ENCODE measurements at places on chromosomes 12 and 14.

DNA sequence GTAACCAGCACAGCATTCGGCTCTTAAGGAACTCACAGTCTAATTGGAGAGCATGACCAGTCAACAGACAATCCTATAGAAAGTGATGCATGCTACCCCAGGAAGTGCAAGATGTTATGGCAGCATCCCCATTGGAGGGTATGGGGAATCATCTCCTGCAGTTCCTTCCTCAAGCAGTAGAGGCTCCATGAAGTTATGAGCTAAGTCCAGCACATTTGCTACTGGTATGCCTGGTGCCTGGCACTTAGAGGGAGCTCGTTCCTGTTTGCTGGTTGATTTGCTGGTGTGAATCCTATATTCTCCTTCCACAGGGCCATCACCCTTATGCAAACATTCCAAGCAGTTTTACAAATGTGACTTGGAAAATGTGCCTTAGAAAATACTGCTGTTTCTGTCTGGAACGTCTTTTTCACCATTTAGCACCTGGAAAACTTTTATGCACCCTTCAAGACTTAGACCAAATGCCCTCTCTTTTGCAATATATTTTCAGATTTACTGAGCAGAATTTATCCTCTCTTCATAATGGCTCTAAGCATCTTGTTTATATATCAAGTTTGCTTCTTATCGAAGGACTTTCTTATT is 136.1 kb upstream of the WSCD2 start:
- DNase-seq, result no peak

- no peak for DNase-seq
These were observed 891.1 kb downstream of the TMEM121 start for GRCh38 chr14:106417224-106418049.

GRCh38 chr14:94593376-94593748 is 12.1 kb downstream of the SERPINA5 start:
- DNase-seq, result no peak

DNA sequence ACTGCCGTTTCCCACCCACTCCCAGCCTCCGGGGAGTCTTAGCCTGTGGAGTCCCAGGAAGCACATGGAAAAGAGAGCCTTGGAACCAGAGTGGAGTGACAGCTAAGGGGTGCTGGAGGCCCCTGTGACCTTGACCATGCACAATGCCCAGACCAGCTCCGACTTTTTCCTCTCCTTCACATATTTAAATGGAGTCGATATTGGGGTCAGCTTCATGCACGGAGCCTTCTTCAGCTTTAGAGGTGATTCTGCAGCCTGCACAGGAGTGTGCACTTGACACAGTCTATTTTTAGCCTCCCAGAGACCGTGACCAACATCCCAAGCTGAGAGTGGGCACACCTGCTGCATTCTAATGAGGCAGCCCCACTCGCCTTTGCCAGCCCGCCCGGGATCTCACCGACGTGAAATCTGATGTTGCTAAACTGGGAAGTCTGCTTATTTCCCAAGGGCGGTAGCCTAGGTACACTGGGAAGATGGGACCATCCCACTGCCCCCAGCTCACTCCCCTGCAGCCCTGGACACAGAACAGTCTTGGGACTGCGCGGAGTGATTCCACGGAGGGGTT is 47.5 kb downstream of the PRMT8 start:
- no peak for DNase-seq

DNA sequence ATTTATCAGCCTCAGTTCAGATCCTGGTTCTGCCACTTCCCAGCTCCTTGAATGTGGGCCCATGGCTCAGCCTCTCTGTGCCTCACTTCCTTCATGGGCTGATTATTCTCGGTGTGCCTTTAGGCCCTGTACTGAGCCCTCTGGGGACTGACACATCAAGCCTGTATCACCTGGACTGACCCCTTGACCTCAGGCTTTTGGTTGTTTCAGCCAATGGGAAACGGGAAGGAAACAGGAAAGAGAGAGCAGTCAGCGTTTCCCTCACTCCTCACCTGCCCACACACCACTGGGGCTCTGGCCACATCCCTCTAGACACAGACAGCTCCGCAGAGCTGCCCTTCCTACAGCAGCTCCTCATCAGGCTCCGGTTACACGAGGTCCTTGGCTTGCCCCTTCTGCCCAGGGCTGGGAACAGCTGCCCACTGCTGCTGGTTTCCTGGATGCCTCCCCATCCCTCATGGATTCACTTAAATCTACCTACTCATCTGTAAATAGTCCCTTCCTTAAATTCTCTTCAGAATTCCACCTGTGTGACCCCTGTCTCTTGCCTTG is 37.0 kb upstream of the ITPR2 start:
- no peak for DNase-seq

DNA sequence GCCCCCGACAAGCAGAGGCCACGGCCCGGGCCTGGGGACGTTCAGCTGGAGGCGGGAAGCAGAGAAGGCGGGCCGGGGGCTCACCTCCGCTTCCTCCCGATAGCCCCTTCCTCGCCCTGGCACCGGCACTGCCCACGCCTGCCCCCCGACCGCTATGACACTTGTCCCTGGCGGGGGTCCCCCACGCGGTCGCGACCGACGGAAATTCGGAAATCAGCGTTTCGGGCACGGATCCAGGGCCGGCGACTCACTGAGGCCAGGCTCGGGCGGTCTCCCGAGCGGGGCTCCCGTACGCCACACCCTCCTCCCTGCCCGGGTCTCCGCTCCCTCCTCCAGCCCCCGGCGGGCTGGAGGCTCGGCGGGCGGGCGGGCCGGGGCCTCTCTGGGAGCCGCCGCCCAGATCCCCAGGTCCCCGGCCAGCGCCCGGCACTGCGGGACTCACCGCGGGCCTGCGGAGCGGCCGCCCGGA is 581 bp downstream of the PITPNM2 start:
- no peak for DNase-seq

DNA sequence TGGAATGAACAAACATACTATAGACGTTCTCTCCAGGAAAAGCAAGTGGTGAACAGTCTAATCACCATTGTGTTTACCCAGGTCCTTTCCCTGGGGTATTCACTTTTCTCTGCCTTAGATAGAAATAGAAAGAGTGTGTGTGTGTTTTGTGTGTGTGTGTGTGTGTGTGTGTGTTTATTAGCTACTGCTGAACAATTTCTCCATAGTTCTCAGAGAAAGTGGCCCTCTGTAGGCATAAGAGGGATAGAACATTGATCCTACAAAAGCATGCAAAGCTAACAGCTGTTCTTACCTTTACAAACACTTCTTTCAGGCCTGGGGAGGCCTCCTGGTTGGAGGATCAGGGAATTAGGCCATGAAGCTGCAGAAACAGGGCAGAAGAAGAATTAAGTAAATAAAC is 665.7 kb upstream of the TBX3 start:
- DNase-seq, result no peak

DNA sequence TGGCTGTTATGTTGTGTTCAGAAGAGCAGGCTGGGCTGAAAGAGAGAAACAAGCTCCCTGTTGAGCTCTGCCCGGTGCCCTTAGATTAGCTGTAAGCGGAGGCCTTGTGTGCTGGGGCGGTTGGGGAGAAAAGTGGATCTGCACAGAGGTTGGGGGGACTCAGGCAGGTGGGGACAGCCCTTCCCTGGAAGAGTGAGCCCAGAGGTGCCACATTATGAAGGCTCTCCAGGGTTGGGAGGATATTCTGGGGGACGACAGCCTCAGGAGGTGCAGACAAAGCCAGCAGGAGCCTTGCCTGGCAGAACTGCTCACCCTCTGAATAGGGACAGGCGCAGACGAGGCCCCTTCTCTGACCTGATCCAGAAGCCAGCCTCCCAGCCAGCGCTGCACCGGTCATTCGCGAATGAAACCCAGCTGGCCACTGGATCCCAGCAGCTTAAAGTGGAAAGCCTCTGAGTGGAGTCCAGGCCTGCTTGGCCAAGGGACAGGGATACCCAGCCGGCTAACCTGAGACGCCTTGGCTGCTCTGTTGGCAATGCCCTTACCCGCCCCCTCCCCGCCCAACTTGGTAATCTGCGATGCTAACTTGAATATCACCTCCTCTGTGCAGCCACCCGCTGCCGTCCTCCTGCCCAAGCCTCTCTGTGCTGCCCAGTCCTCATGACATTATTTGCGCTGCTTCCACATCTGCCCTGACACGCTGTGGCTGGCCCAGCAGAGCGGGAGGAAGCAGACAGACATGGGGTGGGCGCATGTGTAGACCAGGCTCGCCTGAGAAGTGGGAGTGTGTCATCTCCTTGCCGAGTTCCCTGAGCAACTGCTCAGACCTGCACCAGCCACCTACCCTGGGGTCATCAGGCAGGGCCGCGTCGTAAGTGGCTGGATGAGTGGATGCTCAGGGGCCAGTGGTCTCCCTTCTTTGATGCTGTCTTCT is 5.6 kb downstream of the HIP1R start:
- DNase-seq, result no peak

DNA sequence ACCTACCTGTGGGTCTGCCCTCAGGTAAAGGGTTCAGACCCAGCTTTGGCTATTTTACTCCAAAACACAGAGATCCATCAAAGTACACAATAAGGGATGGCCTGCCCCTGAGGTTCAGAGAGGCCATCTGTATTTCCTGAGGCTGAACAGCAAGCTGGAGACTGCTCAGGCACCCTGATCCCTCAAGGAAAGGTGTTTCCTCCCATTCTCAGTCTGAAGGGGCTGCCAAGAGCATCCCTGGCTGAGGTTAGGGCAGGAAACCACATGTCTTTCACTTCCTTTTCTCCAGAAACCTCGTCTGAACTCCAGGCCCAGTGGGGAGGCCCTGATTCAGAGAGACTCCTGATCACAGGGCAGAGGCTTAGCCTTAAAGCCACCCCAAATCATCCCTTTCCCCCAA is 1.5 kb downstream of the RILPL1 start:
- DNase-seq, result no peak

- no peak for DNase-seq
These were observed 27.8 kb downstream of the HIP1R start for GRCh38 chr12:122862872-122863701.

DNA sequence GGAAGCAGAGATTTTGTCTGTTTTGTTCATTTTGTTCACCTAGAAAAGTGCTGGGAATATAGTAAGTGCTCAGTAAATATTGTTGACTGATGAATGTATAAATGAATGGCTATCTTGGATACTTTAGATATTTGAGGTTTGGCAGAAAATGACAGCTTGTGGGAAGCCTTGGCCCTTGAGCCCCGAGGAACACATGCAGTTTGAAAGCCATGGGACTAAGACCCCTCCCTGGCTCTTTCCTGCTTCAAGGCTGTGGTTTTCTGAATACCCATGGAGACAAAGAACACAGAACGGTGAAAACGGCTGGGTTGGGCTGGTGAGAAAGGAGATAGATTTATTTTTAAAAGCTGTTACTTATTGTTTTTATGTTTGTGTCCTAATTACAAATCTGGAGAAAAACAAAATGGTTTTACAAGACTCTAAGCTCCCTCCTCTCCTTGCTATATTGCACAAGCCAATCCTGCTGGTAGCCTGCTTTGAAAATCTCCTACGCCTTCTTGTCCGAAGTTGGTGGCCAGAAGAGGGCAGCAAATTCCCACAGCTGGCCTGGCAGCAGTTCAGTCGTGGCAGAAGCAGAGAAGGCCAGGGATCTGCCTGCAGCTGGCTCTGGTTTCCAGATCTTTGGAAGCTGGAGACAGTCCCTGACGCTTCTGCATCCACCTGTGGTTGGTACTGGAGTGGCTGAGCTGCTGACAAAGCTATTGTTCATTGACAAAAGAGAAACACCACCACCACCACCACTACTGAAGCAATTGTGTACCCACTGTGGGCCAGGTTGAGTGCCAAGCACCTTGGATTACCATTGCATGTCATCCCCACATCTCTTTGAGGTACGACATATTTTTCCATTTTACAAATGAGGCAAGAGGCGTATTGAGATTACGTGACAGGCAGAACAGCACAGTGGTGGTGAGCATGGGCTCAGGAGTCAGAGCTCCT is 5.2 kb upstream of the KRT85 start:
- no peak for DNase-seq

DNA sequence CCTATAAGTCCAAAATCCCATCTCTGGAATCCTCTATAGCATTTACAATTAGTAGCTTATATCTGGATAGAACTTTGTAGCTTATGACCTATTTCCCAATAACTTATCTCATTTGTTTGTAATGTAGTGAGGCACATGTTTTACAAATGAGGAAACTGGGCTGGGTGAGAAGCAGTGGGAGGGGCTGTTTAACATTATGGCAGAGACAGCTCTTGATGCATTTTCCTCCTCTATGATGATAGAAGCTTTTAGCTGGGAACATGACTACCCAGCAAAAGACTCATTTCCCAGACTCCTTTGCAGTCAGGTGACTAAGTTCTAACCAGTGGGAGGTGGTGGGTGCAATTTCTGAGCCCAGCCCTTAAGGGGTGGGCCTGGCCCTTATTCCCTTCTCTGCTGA is 179.7 kb downstream of the TTC8 start:
- DNase-seq, result no peak

DNA sequence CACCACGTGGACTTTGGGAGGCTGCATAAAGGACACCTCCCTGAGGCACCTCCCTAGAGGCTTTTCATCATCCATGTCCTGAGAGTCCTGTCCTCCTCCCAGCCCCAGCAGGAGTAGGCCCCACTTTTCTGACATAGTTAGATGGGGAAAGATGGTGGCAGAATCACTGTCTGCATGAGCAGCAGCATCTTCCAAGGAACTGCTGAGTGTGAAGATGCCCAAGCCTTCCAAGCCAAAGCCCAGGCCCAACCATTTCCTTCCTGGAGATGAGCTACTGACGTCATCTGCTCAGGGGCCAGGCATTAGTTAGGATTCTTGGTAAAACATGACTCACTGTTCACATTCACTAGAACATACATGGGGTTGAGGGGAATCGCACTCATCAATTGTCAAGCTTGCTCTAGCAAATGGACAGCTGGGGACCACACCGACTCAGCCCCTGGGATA is 37.3 kb downstream of the VDR start:
- no peak for DNase-seq

- DNase-seq, result no peak
These were observed 3.7 kb downstream of the ASB2 start for GRCh38 chr14:93972618-93973205.

GRCh38 chr12:122079532-122080081 is 1.1 kb downstream of the MLXIP start:
- DNase-seq, result no peak

- DNase-seq, result no peak
These were observed 180.4 kb upstream of the FKBP4 start for GRCh38 chr12:2614341-2614740.

DNA sequence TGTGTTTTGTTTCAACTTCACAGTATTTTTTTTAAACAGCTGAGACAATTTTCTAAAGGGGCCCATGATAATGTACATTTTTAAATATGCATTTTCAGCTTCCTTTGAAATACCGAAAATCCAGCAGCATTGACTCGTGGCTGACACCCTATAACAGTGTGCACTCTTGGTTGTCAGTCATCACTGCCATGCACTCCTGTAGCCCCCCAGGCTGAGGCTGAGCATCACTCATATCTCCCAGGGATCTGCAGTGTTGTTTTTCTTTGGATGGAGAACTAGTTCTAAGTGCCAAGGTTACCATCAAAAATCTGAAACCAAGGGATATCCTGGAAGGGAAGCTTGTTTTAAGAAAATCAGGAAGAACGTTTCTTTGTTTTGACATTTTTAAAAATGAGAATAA is 81.2 kb downstream of the C14orf132 start:
- DNase-seq, result no peak

DNA sequence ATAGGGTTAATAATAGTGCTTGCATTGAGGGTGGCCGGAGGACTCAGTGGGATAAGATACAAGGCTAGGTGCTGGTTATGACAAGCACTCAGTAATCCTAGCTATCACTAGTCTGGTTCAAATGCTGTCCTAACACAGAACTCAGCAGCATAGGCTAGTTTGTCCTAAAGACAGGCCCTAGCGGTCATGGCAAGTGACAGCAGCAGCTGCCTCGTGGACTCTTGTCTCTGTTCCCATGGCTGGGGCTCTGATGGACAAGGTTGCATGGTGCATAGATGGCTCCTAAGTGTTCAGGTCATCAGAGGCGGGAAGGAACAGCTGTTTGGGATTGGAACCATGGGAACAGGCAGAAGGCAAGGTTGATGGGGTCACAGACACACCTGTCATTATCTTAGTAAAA is 42.4 kb upstream of the IGF1 start:
- no peak for DNase-seq

GRCh38 chr12:104275689-104276088 is 27.9 kb upstream of the EID3 start:
- no peak for DNase-seq
